ENCODE measurements at places on chromosomes 6 and 20. TPM values are rescaled to one million over a fixed set of nuclear protein-coding genes. Genes with fewer than 3 reads are reported as not detected.

- no peaks in the 10 kb centered on the region for H3K27me3 ChIP-seq
- no peak overlapping the region for H3K4me3 ChIP-seq
- DNase-seq: no peak
Measured at GRCh38 chr20:531608-532007, 12.0 kb downstream of the CSNK2A1 start.

DNA sequence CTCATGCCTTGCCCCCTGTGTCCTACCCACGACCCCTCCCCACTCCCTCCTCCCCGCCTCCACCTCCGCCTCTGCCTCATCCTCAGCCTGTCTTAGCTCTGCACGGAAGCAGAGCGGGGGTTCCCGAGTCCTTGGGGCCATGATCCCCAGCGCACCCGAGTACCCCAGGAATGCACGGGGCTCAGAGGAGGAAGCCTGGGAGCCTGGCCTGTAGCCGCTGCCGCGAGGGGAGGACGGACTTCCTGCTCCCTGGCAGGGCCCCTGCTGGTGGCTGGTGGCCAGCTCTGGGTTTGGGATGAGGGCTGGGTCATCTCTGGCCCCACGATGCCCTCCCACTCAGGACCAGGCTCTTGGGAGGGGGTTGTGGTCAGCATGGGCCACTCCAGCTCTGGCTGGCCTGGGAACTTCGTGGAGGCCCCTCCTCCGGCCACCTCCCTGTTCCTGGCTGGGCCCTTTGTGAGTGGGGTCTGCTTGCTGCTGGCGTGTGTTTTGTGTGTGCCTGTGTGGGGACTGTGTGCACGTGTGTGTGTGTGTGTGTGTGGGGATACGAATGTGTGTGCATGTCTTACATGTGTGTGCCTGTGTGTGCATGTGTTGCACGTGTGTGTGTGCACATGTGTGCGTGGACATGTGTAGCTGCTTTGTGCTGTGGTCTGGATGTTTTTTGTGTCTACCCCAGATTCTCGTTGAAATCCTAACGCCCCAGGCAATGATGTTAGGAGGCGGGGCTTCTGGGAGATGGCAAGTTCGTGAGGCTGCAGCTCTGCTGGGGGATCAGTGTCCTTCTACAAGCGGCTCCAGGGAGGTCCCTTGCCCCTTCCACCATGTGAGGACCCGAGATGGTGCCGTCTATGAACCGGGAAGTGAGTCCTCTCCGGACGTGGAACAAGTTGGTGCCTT, 1.3 kb upstream of the RBBP8NL start:
- H3K27ac ChIP-seq: no peak overlapping the region
- H3K4me1 ChIP-seq: peaks cover 4% of the 10 kb centered on the region
- DNase-seq: no peak
- H3K27me3 ChIP-seq: peaks cover 6% of the 10 kb centered on the region
- H3K36me3 ChIP-seq: no peaks in the 10 kb centered on the region

DNA sequence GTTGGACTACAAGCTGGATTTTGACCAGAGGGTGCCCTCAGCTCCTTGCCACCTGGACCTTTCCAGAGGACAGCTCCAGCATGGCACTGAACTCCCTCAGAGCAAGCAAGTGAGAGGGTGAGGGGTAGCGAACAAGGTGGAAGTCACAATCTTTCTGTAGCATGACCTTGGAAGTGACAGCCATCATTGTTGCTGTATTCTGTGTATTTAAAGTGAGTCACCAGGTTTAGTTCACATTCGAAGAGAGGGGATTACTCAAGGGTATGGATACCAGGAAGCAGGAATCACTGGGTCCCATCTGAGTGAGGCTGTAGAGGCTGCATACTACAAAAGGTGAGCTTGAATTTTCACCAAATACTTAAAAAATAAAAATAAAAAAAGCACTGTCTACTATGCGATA, 280.0 kb upstream of the SPTLC3 start:
- H3K36me3 ChIP-seq: no peaks in the 10 kb centered on the region
- H3K27me3 ChIP-seq: no peaks in the 10 kb centered on the region
- H3K4me1 ChIP-seq: no peaks in the 10 kb centered on the region
- no peak overlapping the region for H3K4me3 ChIP-seq
- H3K27ac ChIP-seq: no peak overlapping the region
- no peak for DNase-seq

HCRTR2 gene
- not detected for total RNA-seq

Measured in psoas muscle (tissue), 8 donors.